Fibroblast of skin of scalp (primary cell): ENCODE measurements at places on chromosomes 3 and 15.

GRCh38 chr15:51720201-51720995 is 17.1 kb downstream of the LYSMD2 start:
- DNase-seq: no peak

GRCh38 chr15:56672721-56673120 is 60.6 kb downstream of the ZNF280D start:
- peak; percentile 52 for DNase-seq

DNA sequence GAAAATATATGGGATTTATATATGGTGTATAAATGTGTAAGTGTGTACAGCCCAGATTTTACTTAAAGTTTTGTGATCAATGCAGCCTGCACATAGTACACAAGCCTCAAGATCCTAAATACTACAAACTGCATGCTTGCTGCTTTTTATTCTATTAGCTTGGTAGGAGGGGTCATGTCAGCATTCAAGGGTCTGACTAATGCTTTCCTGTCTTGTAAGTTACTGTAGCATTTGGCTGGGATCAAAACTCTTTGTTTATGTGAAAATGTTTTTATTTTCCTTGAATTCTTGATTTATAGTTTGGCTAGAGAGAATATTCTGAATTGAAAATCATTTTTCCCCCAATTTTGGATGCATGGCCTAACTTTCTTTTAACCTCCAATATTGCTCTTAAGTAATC is 370.9 kb downstream of the NSUN3 start:
- no peak for DNase-seq

DNA sequence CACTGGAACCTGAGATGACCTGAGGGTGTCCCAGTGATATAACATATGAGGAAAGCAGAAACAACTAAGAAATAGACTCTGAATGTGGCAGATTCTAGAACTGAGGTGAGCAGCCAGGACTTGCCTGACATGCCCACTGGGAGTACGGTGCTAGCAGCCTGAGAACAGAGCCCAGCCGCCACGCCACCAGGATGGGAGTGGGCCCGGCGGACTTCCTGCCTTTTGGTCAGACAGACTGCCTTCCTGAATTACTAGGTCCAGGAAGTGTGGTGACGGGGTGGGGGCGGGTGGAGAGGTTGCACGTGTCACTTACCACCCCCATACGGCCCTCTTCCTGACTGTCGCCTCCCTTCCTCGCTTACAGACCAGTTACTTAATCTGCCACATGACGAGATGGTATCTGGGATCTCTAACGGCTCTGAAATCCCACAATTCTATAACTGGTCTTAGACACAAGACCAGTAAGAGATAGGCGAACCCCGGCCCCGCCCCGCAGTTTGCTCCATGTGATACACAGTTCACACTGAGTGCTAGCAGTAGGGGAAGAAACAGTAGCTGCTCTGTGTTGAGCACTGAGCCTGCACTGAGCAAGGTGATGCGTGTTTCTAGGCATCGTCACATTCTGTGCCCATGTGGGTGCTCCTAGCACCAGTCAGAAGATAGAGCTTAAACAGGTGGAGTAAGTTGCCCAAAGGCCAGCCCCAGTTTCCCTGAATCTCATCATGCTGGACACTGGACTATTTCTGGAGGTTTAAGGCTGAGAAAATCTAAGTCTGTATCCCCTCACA is 95.7 kb downstream of the CPN2 start:
- DNase-seq: no peak
